ENCODE measurements at places on chromosomes 5 and 9.
A peak's percentile ranks its signal among the peaks of the same experiment; 100 is the strongest.

DNA sequence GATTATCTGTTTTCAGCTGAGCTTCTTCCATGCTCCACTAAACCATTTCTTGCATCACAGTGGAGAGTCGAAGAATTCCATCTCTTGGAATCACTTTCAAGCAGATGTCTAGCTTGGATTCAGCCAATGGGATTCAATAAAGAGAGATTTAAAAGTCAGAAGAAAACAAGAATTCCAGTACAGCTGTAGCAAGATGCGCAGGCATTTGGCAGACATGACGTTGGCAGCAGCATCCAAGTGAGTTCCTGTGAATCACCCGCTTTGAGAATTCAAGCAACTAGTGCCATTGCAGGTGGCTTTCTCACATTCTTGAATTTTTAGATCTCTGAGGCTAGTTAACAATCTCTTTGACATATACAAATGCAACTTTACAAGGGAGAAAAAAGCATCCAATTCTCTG, 467.0 kb downstream of the CDH10 start:
- DNase-seq: no peak

- DNase-seq: no peak
Measured at GRCh38 chr5:135154961-135155360, 120.9 kb upstream of the PITX1 start.

DNA sequence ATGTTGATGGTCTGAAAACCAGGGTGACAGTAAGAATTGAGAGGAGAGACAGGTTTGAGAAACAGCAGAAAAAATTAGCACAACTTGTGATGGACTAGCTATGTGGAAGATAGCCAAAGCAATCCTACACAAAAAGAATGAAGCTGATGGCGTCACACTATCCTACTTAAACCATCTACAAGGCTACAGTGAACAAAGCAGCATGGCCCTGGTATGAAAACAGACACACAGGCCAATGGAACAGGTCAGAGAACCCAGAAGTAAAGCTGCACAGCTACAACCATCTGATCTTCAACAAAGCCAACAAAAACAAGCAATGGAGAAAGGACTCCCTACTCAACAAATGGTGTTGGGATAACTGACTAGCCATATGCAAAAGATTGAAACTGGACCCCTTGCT, 7.5 kb upstream of the UBE2R2 start:
- no peak for DNase-seq

- no peak for DNase-seq
Measured at GRCh38 chr9:126613651-126614050, at the start of gene LMX1B. Gene LMX1B (plus strand): TSS chr9:126613928. CDS start chr9:126614450, 522 bp downstream.

GRCh38 chr9:130938652-130939404, at the start of gene FIBCD1:
Gene FIBCD1 (minus strand): TSS chr9:130939247. CDS start chr9:130938607, 640 bp downstream.
- DNase-seq: peak; percentile 9

DNA sequence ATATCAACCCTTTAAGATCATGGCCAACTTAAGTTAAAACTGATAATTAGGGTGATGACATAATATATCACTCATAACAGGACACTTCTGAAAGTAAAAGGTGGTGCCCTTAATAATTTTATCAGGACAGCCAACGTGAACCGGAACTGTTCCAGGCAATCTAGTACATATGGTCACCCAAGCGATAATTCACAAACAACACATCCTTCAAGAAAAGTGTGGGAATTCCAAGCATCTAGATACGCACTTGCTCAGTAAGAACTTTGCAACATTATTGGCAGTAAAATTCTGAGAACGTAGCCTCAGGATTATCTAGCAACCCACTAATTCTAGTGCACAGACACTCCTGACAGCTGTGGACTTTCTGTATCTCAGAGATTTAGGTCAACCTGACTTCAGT, 85.7 kb downstream of the ALDH7A1 start:
- DNase-seq: no peak

DNA sequence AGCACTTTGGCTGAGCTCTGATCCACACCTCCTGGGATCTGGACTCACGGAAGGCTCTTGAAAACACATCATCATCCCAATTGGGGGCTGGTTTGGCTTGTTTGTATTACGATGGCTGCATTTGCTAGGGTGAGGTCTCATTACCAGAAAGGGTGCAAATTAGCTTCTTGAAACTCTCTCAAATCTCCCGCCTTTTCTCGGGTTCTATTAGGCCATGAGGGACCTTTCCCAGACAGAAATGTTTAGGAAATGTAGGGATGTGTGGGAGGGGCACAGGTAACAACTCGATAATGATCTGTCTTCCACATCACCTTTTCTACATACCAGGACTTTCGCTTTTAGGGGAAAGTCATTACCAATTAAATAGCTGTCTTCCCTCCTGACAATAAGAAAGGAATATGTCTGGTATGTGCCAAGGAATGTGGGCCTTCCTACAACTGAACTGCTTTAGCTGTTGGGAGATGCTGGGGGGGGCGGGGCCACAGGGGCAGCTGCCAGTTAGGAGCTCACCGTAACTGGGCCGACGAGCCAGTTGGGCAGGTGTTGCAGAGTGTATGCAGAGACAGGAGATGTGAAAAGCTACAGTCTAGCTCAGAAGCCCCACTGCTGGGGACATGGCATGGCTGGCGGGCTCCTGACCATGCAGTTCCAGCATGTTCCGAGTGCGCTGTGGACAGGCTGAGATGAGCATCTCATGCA, 71.2 kb downstream of the AK8 start:
- DNase-seq: no peak

GRCh38 chr9:123401879-123402513, 46.0 kb downstream of the CRB2 start:
- DNase-seq: no peak
